Forelimb muscle (tissue), 1 donor: ENCODE measurements at places on chromosomes 1 and 21. TPM values are rescaled to one million over a fixed set of nuclear protein-coding genes. Genes with fewer than 3 reads are reported as not detected.

The ICOSLG gene
- polyA plus RNA-seq, result 6.3 TPM

DNA sequence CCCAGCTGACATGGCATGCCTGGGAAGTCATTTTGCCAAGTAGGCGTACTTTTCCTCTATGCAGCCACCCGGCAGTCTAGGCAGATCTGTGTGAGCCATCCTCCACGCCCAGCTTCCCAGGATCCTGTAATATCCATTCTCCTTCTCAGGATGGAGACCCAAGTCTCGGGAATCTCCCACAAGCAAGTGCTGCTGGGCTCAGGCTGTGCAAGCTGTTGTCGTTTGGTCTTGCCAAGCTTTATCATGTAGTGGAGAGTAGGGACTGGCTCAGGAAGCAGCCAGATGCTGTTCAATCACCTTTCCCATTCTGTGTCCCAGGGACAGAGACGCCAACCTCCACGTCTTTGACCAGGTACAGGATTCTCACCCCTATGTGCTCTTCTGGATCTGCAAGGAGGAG is 191.1 kb upstream of the TMEM51 start:
- DNase-seq, result no peak

The GJC2 gene
- polyA plus RNA-seq, result 0.48 TPM

DNA sequence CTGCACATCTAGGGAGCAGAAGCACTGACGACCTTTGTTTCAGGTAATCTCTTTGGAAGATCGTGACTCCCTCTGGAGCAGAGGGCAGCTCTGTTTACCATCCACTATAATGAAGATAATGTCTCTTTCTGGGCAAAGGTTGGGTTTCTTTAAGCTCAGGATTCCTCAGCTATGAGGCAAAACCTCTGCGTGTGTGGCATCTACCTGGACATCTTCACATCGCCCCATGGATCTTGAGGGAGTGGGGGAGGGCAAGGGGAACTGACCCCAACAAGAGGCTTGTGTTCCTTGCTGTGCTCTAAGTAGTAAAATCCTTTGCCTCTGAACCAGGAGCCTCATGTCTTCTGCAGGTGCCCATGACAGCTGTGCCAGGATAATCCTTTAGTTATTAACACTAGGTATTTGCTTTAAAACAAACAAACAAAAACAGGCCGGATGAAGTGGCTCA is 19.6 kb downstream of the SPATA45 start:
- no peak for DNase-seq

DNA sequence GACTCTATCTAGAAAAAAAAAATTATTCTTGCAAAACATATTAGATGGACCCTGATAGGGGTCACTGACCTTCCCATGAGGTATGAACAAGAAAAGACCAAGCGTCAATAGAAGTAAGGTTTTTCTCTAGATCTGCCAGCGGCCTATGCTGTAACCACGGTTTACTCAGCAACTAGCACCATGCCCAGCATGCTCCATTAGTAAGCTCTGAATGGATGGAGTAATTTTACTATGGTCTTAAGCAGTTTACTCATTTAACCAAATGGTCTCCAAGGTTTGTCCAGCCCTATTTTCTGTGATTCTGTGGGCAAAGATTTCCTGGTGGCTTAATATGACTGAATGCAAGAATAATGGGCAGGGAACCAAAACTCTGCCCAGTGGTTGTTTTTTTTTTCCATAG is 113.9 kb downstream of the ADSS2 start:
- DNase-seq, result no peak

GRCh38 chr1:67759692-67760029 is 73.6 kb downstream of the GNG12 start:
- no peak for DNase-seq

The ZNHIT6 gene
- polyA plus RNA-seq, result 17.2 TPM

The NFIA gene
- polyA plus RNA-seq, result 22.8 TPM

DNA sequence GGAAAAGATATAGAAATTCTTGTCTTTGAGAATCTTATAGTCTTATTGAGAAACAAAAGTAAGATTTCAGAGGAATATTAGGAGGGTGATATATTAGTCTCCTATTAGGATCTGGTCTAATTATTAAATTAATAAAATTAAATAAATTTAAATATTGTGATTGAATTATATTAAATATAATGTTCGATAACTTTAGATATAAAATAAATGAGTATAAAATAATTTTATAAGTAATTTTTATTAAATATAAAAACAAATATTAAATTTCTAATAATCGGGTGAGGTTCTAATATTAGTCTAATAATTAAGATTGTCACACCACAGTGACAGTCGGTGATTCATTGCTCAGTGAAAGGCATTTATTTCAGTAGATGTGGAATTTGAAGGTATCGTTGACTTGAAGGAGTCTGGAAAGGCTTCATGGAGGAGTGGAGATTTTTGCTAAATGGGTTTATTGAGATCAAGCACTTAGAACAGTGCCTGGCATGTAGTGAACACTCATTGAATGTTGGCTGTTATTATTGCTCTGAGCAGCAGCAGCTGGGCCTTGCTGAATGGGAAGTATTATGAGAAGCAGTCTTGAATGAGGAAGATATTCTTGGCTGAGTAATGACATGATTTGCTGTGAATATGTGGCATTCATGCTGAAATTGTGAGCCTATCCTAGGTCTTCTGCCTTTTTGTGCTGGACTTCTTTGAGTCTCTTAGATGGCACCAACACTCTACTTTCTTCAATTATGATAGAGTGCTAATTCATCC is 74.6 kb downstream of the USP25 start:
- DNase-seq, result no peak

GRCh38 chr21:27557356-27557755 is 590.5 kb upstream of the ADAMTS5 start:
- no peak for DNase-seq

The KTI12 gene
- polyA plus RNA-seq, result 2.8 TPM

DNA sequence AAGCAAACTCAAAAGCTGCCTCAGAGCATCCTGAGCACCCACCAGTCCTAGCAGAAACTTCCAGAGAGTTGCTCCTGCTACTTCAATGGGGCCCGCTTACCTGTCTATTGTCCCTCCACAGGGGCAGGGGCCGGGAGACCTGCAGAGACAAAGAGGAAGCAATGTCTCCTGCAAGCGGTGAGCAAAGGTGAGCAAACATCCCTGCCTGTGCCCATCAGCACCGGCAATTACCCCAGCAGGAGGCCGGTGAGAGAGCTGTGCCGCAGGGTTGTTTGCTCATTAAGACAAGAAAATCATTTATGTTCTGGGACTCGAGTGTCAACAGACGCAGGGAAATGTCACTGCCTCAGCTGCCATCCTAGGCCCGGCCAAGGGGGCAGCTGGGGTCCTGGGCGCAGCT is 53.8 kb upstream of the TARDBP start:
- no peak for DNase-seq

The CASQ2 gene
- 914 TPM for polyA plus RNA-seq

DNA sequence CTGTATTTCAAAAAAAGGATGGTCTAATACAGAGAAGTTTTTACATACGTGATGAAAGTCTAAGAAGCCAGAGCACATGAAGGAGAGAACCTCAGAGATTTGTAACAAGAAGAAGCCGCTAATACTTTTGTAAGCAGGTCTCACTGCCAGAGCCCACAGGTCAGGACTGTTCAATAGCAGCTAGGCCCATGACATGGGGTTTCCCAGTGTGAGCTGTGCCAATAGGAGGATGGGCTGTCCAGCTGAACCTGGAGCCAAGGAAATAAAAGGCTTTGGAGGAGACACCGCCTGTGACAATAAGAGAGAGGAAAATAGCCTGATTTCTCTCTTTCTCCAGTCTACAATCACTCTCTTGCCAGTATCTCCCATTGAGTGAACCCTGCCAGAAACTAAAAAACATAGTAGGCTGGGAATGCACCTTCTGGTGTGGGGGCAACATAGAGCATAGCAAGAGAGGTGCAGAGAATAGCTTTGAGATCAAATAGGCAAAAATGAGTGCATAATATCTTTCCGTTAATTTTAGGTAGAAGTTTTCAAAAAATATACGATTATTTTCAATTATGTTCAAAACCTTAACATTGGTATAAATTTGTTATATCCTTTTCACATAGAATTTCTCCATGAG is 360.3 kb downstream of the NEGR1 start:
- DNase-seq, result no peak

DNA sequence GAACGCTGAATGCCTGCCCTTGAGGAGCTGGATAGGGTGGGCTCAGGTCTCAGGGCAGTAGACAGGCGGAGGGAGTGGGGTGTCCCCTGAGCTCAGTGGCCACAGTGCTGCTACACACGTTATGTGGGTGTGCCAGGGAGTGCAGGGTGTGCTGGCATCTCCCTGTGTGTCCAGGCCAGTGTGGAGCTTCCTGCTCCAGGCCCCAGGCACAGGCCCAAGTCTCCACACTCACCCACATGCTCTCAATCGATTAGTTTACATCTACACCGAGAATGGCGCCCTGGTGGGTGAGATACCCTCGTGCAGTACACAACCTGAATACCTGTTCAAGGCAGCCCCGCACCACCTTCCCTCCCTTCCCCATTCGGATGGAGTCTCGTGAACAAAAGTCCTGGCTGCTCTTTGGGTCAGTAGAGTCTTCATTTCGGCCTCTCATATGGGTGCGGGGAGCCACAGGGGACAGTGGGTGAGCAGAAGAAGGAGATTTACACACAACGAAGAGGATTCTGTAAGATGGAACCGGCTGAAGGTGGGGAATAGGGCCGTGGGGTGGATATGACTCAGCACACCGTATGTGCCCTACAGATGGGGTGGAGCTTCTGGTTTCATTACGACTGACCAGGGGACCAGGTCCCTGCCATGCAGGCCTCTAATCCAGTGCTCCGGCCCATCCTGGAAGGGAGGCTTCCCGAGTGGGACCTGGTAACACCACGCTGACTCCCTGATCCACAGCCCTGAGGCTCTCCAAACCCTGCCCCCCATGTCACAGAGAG is 93.3 kb downstream of the SPSB1 start:
- DNase-seq, result no peak

- no peak for DNase-seq
These were observed 78.9 kb upstream of the RAB4A start for GRCh38 chr1:229192031-229192430.

The LY9 gene
- polyA plus RNA-seq, result 0.34 TPM

GRCh38 chr1:246492611-246493245 is 14.4 kb downstream of the SMYD3 start:
- DNase-seq, result peak; percentile 36
